Ascending aorta (tissue), 2 donors: ENCODE measurements at places on chromosomes 1 and 21.

- no peak for DNase-seq
Measured at GRCh38 chr1:177857285-177857684, 112.6 kb downstream of the SEC16B start.

DNA sequence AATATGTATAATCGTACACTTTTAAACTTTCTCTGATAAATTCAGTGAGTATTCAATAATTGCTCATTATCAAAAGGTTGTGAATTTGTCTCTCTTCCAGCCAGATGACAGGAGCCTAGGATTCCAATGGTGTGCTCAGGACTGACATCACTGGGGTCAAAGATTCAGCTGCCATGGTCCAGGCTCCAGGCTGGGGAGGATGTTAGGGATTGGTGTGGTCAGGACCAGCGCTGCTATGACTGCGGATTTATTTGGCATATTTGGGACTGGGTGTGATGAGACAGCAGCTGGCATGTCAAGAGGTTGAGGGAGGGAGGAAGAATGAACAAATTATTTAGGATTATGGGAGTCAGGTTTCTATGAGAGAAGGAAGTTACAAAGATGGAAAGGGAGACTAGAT lies 48.2 kb upstream of the ABCA4 start:
- no peak for DNase-seq

GRCh38 chr1:211495584-211495983 lies 3.6 kb upstream of the RD3 start:
- no peak for DNase-seq

DNA sequence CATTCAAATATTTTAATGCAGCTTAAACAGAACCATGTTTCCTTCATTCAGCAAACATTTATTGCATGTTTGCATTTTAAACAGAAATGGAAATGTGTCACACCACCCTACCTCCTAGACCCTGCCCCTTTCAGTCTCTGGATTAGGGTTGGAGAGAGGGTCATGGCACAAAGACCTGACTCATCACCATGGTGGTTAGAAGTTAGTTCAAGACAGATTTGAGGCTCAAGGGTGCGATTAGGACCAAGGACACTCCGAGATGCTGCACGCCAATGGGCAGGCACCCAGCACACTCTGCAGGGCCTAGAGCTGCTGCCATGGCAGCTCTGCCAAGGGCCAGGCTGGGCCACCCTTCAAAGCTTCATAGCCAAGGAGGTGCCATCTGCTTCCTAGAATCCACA lies 86.9 kb downstream of the NAV1 start:
- no peak for DNase-seq

- DNase-seq = no peak
Measured at GRCh38 chr1:43300378-43301094, at the start of gene TIE1. Gene TIE1 (plus strand): TSS chr1:43300982. CDS start chr1:43301072, 90 bp downstream.

GRCh38 chr1:15201849-15202551 lies 45.0 kb upstream of the FHAD1 start:
- no peak for DNase-seq

DNA sequence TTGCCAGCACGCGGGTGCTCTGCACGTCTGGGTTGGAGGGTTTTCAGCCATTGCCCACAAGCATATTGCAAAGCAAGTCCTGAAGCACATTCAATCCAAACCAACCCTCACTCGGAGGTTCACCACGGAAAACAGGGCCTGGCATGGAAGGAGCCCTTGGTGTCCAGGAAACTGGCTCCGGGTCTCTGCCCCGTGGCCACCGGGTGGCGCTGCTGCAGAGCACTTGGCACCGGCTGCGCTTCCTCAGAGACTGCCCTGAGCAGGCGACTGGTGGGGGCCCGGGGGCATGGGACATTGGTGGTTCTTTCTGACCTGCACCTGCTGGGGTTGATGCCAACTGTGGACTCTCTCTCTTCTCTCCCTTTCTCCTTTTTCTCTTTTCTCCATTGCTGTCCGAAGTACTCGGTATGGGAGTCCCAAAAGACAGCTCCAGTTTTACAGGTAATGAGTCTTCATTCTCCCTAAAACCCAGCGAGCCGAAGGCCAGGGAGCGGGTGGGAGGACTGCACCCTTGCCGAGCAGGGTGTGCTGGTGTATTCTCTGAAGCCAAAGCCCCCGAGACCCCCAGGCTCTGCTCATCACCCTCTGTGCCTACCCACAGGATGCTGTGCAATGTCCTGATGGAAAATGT lies 4.1 kb upstream of the KCNAB2 start:
- DNase-seq = no peak

- no peak for DNase-seq
Measured at GRCh38 chr1:155049651-155050559, 1.2 kb upstream of the ADAM15 start.

GRCh38 chr1:230212405-230212936 lies 145.4 kb downstream of the GALNT2 start:
- DNase-seq = no peak

DNA sequence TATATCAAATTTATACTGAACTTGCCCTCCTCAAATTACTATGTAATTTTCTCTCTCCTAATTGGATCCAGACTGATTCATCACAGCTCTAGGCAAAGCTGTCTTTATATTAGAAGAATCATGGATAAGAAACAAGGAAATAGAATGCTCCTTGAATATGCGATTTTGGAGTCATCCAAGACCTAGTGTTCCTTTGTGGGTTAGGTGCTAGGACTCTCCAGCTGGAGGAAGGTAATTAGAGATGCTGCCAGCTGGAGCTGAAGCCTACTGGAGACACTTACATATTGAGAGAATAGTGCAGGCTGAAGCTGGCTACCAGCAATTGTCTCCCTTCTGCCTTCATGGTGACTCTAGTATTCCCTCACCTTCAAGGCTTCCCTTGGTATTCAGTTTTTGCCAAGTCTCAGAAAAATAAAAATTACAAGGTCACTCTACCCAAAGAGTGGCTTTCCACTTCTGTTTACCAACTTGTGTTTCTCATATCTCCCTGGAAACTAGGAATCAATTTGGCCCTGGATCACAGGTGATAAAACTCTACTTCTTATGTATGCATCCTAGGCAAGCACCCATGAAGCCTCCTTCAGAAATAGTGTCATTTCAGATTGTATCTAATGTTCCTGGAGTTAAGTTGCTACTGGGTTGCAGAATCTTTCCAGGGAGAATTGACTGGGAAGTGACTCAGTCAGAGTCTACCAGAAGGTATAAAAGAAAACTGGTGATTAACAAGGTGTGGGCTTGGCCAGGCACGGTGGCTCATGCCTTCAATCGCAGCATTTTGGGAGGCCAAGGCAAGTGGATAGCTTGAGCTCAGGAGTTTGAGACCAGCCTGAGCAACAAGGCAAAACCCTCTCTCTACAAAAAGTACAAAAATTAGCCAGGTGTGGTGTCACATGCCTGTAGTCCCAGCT lies 24.4 kb upstream of the DOCK7 start:
- DNase-seq = no peak

GRCh38 chr1:99560207-99561040 lies 85.5 kb upstream of the PALMD start:
- DNase-seq = no peak

GRCh38 chr1:208923946-208924720 lies 659.4 kb upstream of the CAMK1G start:
- DNase-seq = no peak

DNA sequence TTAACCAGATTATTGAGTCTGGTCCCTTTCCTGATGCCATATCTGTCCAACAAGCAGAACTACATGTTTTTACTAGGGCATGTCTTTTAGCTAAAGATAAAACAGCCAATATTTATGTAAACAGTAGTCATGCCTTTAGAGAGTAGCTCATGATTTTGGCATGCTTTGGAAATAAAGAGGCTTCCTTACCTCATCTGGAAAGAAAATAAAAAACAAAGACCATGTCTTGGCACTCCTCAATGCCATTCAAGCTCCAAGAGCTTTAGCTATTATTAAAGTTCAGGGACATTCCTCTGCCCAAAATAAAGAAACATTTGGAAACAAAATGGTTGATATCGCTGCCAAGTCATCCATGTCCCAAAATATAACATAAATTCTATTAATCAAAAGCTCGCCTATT lies 202.4 kb downstream of the URB2 start:
- no peak for DNase-seq

DNA sequence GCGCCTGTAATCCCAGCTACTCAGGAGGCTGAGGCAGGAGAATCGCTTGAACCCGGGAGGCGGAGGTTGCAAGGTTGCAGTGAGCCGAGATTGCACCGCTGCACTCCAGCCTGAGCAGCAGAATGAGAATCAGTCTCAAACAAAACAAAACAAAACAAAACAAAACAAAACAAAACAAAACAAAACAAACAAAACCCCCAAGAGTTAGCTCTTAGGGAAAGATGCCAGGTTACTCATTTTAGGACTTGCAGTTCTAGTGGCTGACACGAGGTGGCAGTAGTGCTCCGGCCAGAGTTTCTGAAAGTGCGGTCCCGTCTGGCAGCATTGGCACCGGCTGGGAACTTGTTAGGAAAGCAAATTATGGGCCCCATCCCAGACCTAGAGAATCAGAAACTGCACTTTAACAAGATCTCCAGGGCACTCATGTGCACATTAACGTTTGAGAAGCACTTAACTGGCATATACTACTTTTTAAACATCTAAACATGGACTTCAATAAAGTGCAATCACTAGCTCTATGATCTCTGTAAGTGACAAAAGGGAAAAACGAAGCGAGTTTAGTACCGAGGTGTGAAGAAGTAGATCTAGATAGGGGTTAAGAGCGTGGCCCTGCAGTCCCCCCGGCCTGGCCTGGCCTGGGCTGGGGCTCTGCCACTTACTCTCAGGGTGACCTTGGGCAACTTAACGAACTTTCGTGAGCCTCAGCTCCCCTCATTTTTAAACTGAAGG lies 41.9 kb upstream of the TNFRSF1B start:
- DNase-seq = peak; percentile 86

- no peak for DNase-seq
Measured at GRCh38 chr1:68442006-68442405, 7.7 kb downstream of the RPE65 start.

DNA sequence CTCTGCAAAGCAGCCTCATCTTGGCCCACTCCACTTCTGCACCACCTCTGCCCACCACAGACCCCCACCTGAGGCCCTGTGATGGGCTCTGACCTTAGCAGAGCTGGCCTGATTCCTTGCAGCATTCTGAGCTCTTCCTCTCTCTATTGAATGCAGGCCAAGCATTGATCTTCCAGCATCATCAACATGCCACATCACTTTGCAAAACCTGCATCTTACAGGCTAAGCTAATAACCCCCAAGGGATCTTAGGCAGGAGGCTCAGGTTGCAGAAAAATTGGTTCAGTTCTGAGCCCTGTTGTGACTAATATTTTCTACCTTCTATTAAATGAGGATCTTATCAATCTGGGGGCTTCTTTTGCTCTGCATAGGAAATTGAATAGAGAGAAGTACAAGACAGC lies 78.7 kb downstream of the ATP1A1 start:
- no peak for DNase-seq

DNA sequence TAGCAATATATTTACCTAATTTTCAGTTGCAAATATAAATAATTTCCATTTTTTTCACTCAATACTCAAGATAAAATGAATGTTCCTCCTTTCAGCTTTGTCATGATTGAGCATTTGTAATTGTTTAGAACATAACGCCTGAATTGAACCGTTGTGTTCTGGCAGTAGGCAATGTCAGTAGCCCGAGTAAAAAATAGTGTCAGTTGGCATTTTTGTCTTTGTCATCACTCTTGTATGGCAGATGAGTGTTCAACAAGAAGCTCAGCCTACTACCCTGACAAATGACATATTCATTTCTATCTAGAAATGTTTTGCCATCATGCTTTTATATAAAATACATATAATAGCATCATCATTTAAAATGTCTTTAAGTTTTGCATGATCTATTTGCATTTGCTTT lies 691.4 kb upstream of the NCAM2 start:
- no peak for DNase-seq

DNA sequence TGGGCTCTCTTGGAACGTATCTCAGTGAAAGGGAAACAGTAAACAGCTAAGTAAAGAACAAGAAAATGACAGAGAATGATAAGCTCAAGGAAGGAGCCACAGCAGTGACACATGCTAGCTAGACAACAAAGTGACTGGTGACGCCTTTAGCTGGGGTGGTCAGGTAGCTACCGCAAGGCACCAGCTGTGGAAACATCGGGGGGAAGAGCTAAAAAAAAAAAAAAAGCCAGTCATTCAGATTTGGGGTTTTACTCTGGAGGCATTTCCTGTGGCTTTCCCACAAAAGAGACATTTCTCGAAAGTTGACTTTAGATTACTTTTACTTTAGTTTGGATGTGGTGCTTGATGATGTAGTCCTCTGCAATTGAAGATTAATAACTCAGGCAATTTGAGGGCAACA lies 2.1 kb downstream of the FHAD1 start:
- no peak for DNase-seq

DNA sequence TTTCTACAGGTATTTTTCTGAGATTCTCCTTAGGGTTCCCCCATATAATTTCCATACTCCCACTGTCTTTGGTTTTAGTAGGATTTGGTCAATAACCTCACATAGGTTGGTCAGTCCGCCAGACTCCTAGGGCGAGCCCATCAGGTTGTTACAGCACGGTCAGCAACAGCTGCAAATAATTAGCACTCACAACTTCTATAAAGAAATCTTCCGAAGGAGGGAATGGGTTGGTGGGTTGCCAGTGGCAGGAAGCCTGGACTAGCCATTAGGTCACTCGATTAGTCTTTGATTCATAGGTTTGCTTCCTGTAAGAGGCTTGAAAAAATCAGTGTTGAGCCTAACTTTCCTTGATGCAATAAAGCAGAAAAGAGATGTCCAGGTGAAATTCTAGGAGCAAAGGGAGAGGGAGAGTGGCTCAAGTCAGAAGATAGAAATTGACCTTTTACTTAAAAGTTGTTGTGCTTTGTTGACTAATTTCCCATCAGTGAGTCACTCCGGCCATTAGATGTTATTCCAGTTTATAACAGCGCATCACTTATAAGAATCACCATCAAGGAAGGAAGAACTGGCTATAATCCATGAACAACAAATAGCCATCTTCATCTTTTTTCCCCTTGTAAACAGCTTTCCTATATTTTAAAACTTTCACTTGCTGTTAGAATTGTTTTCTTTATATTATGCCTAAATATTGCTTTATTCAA lies 88.3 kb downstream of the TPR start:
- DNase-seq = no peak

- DNase-seq = no peak
Measured at GRCh38 chr1:154256686-154257085, 15.7 kb upstream of the HAX1 start.

GRCh38 chr1:6257541-6258069 lies 3.3 kb downstream of the GPR153 start:
- DNase-seq = no peak
